ENCODE measurements at places on chromosomes 4 and X.

GRCh38 chr4:179071131-179071530, 1628.9 kb upstream of the AGA start:
- DNase-seq = no peak

- no peak for DNase-seq
Measured at GRCh38 chrX:134645936-134646543, 12.2 kb downstream of the PLAC1 start.

- no peak for DNase-seq
Measured at GRCh38 chr4:168304744-168305459, 13.7 kb downstream of the DDX60 start.

GRCh38 chr4:18069810-18070209, 48.3 kb upstream of the LCORL start:
- DNase-seq = no peak

GRCh38 chr4:106340774-106341173, 24.4 kb downstream of the AIMP1 start:
- no peak for DNase-seq

Measured in iPS-NIHi11 (cell line).